B cell (primary cell): ENCODE measurements at places on chromosomes 16 and 17.

GRCh38 chr17:79836972-79837887 lies 2.0 kb downstream of the CBX4 start:
- peak; percentile 80 for DNase-seq

- DNase-seq: no peak
Measured at GRCh38 chr16:79430191-79430678, 170.3 kb downstream of the MAF start.

DNA sequence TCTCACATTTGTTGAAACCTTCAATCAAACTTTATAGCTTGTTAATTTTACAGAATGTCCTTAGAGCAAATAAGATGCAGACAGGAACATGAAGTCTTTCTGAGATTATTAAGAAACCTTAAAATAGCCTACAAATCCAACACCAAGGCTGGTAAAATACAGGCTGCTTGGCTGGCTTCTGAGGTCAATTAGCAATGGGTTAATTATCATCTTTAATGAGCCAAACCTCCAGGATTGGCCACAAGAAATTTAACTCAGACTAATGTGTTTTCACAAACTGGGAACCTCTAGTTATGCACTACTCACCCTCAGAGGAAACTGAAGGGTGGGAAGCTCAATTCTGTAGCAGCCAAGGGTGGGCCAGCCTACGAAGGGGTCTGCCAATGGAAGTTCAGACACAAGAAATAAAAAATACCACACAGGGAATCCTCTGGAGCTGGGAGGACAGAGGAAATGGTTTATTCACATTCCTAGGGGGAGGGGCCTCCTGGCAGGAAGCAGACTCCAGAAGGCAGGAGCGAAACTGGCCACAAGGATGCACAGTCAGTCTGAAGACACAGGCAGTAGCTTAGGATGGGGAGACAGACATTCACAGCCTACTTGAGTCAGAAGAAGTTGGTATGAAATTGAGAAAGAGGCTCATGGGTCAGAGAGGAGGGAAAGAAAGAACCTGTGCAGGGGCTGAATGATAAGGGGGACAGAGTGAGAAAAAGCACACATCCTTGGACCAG lies 36.1 kb downstream of the HIC1 start:
- no peak for DNase-seq

GRCh38 chr16:31267332-31268032 lies 7.7 kb downstream of the ITGAM start:
- DNase-seq: no peak

DNA sequence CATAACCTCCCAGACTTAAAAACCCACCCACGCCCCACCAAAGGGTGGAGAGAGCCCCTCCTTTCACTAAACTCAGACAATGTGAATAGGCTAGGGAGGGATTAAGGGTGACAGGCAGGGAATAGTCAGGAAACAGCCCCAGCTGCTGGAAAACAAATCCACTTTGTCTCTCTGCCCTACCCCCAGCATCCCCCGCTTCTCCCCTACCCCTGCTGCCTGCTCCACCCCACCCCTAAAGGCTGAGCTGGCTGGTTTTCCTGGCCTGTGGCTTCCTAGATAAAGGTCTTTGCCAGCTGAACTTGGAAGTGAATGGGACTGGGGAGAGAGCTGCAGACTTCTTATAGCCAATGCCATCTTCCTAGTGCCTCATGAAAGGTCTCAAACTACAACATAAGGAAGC lies 15.0 kb downstream of the CAVIN1 start:
- no peak for DNase-seq

DNA sequence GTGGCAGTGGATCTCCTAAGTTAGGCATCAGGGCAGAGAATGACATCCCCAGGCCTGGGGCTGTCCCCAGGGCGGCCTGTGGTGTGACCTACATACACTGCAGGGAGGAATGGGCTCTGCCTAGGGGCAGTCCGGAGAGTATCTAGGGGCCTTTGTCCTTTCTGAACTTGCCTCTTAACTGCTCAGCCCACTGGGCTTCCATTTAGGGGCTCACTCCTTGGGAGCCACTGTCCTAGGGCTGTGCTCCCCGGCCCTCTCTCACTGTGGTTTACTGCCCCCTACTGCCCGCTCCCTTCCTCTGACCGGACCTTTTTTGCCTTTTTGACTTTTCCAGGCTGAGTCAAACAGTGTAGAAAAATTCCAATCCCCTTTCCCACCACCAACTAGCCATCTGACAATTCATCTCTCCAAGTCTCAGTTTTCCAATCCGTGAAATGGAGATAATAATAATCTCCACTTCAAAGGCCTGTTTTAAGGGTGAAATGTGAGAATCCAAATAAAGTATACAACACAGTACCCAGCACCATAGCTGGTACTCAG lies 66.8 kb downstream of the DNAH3 start:
- DNase-seq: peak; percentile 51

DNA sequence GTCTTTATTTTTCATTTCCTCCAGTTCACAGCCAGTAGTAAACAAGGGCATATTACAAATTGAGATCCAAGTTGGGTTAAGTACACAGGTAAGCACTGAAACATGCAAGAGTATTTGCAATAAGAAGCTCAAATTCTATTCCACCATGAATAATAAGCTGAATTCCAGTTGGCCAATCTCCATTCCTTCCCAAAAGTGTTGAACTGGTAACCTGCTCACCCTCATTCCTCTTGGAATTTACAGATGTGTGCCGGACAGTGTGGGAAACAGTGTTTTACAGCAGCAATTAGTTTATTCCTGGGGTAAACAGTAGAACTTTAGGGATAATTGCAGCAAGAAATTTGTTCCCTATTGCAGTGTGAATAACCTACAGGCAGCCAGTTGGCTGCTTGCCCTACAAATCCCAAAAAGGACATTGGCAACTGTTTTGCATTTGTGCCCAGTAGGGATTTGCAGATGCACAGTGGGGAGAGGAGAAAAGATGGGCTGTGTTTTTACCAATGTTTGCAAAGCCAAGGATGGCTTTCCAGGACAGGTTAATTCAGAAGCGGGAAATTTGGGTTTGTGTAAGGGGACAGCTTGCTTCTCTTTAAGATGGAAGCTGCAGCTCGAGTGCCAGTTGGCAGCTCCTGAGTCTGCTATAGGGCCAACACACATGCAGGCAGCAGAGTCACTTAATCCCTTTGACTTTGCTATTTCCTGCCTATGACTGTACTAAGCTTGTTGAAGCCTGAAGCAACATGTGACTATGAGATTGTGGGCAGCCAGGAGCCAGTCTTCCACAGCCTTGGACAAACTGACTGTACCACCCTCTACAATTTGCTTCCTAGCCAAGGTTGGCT lies 318.9 kb downstream of the MAP2K6 start:
- no peak for DNase-seq

DNA sequence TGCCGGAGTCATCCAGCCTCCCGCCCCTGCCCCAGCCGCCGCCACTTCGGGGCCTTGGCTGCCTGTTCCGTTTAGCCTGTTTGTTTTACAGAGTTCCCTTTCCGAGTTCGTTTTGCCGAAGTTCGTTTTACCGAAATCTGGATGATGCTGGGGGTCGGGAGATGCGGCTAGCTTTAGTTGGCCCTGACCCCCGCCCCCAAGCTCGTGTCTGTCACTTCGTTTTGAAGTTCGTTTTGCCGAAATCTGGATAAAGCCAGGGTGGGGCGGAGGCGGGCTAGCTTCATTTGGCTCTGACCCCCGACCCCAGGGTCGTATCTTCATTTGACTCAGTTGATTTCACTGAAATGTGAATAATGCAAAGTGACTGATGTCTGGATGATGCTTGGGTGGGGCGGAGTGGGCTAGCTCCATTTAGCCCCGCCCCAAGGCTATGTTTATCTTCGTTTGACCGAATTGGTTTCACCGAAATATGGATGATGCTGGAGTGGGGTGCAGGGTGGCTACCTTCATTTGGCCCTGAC lies 591 bp downstream of the PSMD7 start:
- no peak for DNase-seq

GRCh38 chr16:84754956-84755672 lies 55.3 kb downstream of the USP10 start:
- DNase-seq: no peak

GRCh38 chr17:78435330-78436005 lies 57.0 kb downstream of the PGS1 start:
- DNase-seq: no peak

- no peak for DNase-seq
Measured at GRCh38 chr17:72123530-72124437, 3.0 kb downstream of the SOX9 start.

DNA sequence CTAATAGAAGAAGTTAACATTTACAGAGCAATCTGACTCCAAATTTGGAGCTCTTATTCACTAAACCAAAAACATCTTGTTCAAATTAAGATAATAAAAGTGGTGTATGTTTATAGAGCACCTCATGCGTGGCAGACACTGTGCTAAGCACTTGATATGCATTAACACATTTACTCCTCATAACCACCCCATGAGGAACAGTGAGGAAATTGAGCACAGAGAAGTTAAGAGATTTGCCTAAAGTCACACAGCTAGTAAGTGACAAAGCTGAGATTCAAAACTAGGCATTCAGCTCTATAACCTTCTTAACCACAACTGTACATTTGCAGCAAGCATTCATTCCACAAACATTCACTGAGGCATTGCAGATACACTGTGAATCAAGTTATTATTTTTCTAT lies 94.0 kb downstream of the VAT1L start:
- no peak for DNase-seq

DNA sequence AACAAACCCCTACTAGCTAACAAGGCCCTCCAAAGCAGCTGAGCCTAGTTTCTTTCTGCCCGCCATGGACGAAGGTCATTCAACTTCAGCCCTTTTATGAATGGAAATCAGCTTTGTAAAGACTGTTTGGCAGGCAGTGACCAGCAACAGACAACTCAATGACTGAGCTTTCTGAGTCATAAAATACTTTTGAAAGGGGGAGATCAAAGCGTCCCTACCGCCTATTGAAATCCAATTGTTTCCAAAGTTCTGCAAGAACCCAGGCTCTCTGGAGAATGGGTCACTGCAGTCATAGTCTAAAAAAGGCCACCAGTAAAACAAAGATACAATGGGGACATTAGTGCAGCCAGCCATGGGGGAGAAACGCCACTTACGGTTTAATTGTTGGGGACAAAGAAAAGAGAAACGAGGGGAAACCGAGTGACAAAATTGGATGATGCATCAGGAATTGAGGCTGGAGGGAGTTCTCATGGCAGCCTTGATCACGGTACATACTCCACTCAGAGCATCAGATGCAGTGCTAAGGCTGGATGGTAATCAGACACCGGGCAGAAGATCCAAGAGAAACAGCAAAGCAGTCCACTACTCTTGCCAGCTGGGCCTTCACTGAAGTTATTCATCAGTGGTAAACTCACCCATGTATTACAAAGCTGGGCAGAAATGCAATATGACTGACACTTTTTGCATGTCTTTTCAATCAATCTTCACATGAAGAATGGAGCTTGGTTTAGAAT lies 9.8 kb downstream of the ADAMTS18 start:
- no peak for DNase-seq

- DNase-seq: no peak
Measured at GRCh38 chr17:17570140-17570797, 21.2 kb downstream of the PEMT start.

GRCh38 chr16:87063543-87063942 lies 253.6 kb downstream of the C16orf95 start:
- no peak for DNase-seq

GRCh38 chr16:1420111-1420539 lies 422 bp downstream of the UQCC4 start:
- no peak for DNase-seq

DNA sequence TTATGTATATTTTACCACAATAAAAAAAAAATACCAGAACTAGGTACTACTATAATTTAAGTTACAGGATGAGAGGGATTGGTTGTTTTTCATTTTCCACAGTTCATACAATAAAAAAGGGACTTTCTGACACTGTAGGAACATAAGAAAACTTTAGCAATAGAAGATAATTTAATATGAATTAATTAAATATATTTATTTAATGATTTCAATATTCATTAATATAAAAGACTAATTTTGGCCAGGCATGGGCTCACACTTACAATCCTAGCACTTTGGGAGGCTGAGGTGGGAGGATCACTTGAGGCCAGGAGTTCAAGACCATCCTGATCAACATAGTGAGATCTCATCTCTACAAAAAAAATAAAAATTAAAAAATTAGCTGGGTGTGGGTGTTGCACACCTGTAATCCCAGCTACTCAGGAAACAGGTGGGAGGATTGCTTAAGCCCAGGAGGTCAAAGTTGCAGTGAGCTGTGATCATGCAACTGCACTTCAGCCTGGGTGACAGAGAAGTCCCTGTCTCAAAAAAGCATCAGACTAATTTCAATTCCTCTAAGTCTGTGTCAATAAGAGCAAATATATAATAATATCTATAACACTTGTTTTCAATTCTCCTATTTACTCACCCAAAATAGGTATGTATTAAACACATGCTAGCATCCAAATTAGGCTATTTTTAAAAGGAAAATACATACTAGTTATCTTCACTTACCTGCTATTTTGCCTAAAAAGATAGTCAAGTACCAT lies 79.6 kb downstream of the BRIP1 start:
- no peak for DNase-seq

GRCh38 chr16:6122401-6122800 lies 1024.8 kb upstream of the EEF2KMT start:
- no peak for DNase-seq
